Hematopoietic multipotent progenitor cell (in vitro differentiated cells): ENCODE measurements at places on chromosomes 1 and 21. TPM values are rescaled to one million over a fixed set of nuclear protein-coding genes. Genes with fewer than 3 reads are reported as not detected.

DNA sequence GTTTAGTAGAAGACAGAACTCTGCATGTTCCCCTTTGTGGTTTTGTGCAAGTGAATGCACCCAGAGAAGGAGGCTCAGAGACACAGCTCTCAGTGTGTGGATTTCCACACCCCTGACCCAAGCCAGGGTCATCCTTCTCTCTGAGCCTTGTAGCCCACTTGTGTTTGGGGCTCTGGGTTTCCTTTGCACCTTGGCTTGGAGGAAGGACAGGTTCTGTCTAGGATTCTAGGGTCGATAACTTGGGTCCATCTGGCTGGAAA, 27.2 kb downstream of the MYOG start:
- DNase-seq, result no peak

DNA sequence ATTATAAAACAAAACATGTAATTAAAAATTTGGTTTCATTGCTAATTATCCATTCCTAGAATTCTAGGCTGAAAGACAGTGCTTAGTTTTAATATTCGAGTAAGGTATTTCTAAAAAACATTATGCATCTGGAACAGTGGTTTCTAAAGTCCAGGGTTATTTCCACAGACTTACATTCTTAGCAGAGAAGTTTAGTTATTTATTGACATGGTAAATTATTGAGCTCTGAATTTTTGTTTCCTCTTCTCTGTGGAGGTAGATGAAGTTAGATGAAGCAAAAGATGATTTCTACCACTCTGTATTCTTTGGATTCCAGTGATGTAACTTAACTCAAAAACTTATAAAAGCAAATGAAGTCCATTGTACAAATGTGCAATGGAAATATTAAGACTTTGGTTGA, 709.4 kb downstream of the MRPL39 start:
- no peak for DNase-seq

The LCE1F gene
- total RNA-seq, result not detected

GRCh38 chr1:236269439-236269838, 12.3 kb downstream of the ERO1B start:
- DNase-seq, result peak; percentile 15

- no peak for DNase-seq
Measured at GRCh38 chr1:215780139-215780538, 213.0 kb downstream of the KCTD3 start.

GRCh38 chr1:175168782-175169181, 23.8 kb downstream of the KIAA0040 start:
- no peak for DNase-seq
